ENCODE measurements at places on chromosomes 2 and 18.
A peak's percentile ranks its signal among the peaks of the same experiment; 100 is the strongest.

GRCh38 chr2:242001853-242002252 lies 132.3 kb downstream of the RTP5 start:
- DNase-seq, result no peak

DNA sequence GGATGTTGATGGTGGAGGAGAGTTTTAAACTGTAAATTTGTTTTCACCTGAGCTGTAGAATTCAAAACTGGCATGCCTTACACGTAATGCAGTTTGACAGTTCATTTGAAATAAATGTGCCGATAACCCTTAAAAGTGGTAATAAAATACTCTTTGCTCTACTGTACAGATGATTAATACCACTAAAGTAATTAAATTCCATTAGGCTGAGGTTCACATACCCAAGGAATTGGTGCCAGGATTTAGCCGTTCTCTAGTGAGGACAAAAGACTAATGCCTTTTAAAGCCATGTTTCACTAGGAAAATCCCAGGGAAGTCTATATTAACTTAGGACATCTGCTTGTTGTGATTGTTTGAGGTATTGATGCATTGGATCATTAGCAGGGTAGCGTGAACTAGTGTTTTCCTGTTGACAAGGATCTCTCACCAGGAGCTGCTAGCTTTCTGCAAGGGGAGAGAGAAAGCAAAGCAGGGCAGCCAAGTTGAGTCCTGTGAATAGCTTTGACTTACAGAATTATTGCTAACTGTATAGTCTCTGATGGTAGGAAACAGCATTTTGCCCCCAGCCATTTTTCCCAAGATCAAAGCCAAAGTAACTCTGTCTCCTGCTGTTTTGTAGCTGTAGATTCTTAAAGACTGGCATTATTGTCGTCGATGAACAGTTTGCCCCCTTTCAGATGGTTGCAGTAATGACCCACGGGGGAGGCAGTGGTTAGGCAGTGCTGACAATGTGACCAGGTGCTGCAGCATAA lies 280.9 kb upstream of the FANCL start:
- no peak for DNase-seq

- DNase-seq, result no peak
Observed at GRCh38 chr2:45685260-45685659, 33.8 kb downstream of the PRKCE start.

GRCh38 chr18:59460072-59460420 lies 101.0 kb upstream of the LMAN1 start:
- no peak for DNase-seq

- no peak for DNase-seq
Observed at GRCh38 chr2:145119225-145119624, 599.3 kb upstream of the ZEB2 start.

DNA sequence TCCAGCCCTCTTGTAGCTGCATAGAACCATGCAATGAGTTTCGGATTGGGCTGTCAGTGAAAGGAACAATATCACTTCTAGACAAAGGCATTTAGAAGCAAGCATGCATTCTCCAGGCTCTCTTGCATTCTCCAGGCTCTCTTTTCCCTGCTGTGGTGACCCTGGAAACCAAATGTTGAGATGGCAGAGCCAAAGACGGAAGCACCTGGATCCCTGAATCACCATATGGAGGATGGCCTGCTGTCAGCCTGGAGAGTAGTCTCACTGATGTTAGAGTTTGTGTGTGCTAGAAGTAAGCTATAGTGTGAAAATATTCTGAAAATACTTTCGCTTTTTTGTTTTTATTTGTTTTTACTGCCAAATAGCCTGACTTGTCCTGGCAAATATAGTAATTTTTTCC lies 203.9 kb downstream of the C1D start:
- no peak for DNase-seq

- no peak for DNase-seq
Observed at GRCh38 chr2:6493669-6494068, 372.0 kb downstream of the CMPK2 start.

GRCh38 chr2:112481050-112481527 lies 867 bp upstream of the TTL start:
- peak; percentile 74 for DNase-seq

GRCh38 chr18:58502628-58503027 lies 126.3 kb downstream of the ALPK2 start:
- DNase-seq, result no peak

DNA sequence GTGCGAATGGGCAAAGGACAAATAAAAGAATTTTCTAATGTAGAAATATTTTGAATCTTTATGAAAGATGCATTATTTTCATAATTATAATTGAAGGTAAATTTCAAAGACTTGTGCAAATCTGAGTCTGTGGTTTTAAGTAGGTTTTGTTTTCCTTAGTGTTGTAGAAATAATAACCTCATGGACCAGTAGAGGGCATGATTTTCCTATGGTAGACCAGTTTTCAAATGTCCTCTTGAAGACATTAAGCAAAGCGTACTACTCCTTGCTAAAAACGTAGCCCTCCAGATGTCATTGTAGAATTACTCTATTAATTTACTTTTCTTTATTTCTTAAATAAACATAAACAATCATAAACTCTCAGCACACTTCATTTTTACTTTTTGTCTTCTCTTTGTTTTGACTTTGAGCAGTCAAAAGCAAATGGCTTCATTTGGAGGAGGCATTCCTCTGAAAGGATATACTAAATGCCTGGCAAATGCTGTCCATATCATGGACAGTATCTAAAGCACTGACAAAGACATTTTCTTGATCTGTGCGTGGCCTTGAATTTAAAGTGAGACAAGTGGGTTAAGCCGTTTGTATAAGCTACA lies 85.8 kb upstream of the FAM237A start:
- DNase-seq, result no peak

GRCh38 chr2:216649574-216649973 lies 16.4 kb downstream of the IGFBP2 start:
- no peak for DNase-seq

- no peak for DNase-seq
Observed at GRCh38 chr2:104262714-104263113, 591.2 kb upstream of the POU3F3 start.

- no peak for DNase-seq
Observed at GRCh38 chr2:20913491-20913890, 90.6 kb upstream of the LDAH start.

DNA sequence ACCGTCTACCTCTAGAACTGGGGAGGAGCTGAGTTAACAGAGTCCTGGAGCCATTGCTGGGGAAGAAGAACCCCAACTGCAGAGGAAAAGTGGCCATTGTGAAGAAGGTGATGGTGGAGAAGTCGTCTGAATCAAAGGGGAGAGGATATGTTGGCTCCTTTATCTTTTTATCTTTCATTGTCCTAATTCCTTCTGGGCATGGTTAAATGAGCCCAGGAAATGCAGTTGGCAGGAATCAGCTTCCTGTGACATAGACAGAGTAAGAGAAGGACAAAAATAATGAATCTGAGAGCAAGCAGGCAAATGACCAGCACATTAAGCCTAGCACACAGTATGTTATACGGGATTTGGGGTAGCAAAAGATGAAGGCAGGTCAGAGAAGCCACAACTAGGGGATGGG lies 16.0 kb upstream of the ACTR3 start:
- DNase-seq, result no peak

DNA sequence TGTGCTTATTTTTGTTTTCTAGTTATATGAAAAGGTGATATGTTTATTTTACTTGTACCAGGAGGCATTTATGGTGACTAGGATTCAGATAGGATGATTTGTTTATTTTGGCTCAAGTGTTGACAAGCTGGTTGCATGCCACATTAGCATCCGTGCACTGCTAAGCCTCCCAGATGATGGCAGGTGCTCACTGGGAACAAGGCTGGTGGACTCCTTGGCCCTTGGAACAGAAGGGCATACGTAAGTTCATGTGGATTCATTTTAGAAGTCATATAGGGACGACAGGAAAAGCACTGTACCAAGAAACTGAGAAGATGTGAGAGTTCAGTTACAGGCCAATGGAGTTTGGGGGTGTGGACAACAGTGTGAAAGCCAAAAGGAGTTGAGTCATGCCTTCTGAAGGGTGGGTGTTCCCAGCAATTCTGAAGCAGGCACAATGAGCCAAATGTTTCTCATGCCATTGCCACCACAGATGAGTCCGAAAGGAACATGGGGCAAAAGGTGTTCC lies 166.2 kb downstream of the PHLPP1 start:
- no peak for DNase-seq

- DNase-seq, result no peak
Observed at GRCh38 chr2:165681841-165682240, 112.2 kb downstream of the GALNT3 start.

- DNase-seq, result no peak
Observed at GRCh38 chr2:7417845-7418742, 500.9 kb downstream of the RNF144A start.

Measured in naive B cell (primary cell).